ENCODE measurements at places on chromosomes 2 and 18.

DNA sequence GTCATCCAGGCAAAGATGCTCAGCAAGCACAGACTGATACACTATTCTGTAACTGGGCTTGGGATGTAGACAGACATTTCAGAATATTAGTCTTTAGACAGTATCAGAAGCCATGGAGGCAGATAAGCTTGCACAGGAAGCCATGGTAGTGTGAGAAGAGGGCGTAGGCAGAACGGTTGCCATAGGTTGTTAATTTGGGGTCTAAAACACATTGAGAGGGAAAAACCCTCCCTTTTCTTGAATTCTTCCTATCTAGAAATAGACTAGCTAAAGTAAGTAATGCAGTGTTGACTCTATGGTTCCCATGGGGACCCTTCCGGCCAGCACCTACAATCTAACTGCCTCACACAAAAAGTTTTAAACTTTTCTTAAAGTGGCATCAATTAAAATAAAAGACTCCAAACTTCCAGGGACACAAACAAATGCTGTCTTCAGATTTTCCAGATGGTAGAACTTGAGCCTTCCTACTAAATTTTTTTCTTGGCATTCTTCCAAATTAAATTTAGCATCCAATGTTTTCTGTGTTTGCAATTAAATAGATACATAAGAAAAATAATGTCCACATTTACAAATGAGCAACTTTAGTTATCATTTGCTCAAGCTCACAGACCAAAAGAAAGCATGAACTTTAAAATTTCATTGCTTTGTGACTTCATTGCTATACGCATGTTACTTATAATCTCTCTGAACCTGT is 1.9 kb downstream of the PRKRA start:
- DNase-seq: no peak

DNA sequence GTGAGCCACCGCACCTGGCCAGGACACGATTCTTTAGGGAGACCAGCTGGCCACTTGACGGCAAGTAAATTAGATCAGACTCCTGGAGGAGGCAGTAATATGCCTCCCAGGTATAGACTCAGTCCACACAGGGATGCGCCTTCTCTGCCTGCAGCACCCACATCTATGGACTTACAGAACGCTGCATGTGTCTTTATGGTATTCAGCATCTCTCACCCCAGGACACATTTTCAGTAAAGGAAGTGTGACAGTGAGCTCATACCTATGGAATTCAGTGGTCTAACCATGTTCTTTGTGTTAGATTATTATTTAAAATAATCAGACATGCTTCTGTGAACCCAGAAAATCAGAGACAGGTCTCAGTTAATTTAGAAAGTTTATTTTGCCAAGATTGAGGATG is 5.9 kb upstream of the NARS1 start:
- DNase-seq: no peak

GRCh38 chr2:184904991-184905390 is 306.7 kb downstream of the ZNF804A start:
- no peak for DNase-seq

GRCh38 chr2:194917519-194917918 is 739.5 kb upstream of the SLC39A10 start:
- DNase-seq: no peak

DNA sequence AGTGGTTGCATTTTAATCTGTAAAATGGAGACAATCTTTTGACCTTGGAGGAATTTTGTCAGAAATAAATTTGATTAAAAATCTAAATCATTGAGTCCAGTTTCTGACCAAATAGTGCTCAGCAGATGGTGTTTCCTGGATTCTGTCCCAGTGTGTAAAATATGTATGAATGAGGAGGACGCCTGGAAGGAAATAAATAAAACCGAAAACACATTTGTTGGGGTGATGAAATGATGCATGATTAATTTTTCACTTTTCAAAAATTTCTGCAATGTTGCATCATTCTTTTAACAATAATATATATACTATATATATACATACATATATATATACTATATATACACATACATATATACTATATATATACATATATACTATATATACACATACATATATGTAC is 261.1 kb upstream of the TRIB2 start:
- no peak for DNase-seq

- no peak for DNase-seq
Observed at GRCh38 chr2:109067631-109068125, 61.3 kb upstream of the SH3RF3 start.

DNA sequence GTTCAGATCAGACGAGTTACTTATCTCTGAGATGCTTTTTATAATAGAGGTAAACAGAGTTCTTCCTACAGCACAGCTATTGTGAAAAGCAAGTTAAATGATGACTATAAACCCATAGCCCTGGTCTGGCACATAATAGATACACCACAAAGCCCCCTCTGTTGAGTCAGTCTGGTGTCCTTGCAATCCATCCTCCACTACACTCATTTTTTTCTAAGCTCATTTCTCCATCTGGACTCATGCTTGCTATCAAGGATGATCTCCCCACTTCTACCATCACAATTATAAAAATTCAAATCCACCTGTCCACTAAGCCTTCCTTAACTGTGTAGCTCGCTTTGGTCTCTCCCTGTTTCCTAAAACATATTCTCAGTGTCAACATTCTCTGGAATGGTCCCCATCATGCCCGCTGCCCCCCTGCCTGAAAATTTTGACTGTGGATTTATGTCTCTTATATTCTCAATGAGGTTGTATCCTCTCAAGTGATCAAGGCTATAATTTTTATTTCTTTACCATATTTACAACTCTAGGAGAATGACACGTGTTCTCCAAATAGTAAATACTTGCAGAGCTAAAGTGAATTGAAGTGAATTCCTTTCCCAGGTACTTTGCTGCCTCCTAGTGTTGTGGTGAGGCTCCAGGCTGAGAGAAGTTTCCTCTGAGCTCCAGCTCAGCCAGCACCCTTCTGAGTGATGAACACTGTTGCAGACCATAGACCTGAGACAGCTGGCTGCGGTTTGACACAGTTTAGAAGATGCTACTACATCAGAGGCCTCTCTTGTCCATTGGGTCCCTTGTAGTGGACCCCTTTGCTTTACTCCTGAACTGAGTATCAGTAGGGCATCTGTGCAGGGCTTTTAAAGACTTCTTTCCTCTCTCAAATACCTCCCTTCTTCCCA is 108.7 kb downstream of the DPP10 start:
- DNase-seq: no peak

- no peak for DNase-seq
Observed at GRCh38 chr2:30732876-30733275, 74.4 kb downstream of the CAPN13 start.

- DNase-seq: no peak
Observed at GRCh38 chr2:10883066-10883465, 28.7 kb upstream of the KCNF1 start.

- no peak for DNase-seq
Observed at GRCh38 chr2:10584843-10585475, 104.8 kb downstream of the NOL10 start.

- DNase-seq: no peak
Observed at GRCh38 chr18:67583621-67584020, 67.1 kb upstream of the DSEL start.

GRCh38 chr2:195520671-195521155 is 136.3 kb upstream of the SLC39A10 start:
- DNase-seq: no peak

- DNase-seq: no peak
Observed at GRCh38 chr18:74173434-74173750, 25.1 kb downstream of the TIMM21 start.

GRCh38 chr2:105546628-105546974 is 147.8 kb upstream of the FHL2 start:
- DNase-seq: no peak

- no peak for DNase-seq
Observed at GRCh38 chr2:15059870-15060512, 427.5 kb downstream of the LRATD1 start.

DNA sequence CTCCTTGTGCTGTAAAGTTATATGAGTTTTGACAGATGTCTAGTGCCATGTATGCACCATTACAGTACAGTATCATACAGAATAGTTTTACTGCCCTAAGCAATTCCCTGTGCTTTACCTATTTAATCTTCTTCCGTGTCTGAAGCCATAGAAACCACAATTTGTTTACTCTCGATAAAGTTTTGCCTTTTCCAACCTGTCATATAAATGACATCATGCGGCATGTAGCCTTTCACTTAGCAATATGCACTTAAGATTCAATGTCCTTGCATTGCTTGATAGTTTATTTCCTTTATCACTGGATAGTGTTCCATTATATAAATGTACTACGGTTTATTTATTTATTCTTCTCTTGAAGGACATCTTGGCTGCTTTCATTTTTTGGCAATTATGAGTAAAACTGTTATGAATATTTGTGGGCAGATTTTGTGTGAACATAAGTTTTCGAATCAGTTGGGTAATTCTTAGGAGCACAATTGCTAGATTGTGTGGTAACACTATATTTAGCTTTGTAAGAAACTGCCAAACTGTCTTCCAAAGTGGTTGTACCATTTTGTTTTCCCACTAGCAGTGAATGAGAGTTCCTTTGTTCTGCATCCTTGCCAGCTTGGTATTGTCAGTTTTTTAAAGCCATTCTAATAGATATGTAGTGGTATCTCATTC is 136.8 kb upstream of the MAP3K20 start:
- no peak for DNase-seq

DNA sequence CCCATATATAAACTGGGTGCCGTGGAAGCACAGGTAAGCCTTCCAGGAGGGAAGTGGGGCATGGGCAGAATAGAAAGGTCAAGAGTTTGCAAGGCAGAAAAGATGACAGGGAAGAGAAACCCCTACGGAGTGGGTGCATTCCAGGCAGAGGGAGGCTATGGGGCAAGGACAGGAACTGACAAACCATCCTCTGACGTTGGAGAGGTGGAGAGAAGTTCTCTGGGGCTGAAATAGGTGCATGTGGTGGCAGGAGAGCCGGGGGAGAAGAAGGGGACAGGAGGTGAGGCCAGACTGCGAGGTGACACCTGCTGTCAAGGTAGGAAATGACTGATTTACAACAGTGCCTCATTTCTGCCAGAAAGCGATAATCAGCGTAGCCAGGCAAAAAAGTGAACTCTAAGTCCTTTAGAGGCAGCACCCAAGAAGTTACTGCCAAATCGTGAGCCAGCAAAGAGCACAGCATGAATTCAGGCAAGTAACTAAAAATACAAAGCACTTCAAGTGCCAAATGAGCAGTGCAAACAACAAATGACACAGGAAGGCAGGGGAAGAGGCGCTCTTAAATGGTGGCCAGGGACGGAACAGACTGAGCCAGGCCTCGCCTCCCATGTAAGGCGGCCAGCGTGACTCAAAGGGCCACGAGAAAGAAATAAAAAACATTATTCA is 113.3 kb upstream of the ACVR1C start:
- no peak for DNase-seq

GRCh38 chr18:78196280-78196679 is 783.3 kb upstream of the SALL3 start:
- no peak for DNase-seq

- DNase-seq: no peak
Observed at GRCh38 chr2:46832543-46832942, 83.1 kb downstream of the MCFD2 start.

- no peak for DNase-seq
Observed at GRCh38 chr18:58324824-58325480, 280.9 kb downstream of the NEDD4L start.

DNA sequence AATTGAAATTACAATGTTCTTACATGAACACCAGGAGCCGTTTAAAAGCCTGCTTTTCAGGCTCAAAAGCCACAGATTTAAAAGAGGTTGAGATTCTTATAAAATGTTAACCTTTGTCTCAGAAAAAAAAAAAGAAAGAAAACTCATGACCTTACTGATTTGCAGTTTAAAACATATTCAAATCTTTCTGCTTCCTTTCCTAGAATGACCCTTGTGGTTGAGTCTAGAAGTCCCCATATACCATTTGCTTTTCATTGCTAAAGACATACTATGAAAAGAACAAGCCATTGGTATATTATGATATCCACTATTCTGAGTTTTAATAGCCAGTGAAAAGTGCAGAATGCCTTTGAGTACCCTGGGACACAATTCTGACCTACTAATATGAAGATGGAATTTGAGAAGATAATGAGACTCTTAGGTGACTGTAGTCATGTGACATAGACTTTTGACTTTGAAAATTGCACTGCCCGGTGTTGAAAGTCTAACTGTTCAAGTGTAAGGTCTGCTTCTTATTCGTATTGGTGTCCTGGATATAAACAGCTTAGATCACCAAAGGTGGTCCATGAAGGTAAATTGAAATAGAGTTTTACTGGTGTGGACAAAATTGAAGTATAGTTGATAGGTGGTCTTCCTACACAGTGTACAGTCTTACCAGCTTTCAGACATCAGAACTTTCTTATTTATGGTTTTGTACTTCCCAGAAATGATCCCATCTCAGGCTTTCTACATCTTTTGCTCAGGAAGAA is 117.0 kb downstream of the DOCK10 start:
- DNase-seq: no peak

DNA sequence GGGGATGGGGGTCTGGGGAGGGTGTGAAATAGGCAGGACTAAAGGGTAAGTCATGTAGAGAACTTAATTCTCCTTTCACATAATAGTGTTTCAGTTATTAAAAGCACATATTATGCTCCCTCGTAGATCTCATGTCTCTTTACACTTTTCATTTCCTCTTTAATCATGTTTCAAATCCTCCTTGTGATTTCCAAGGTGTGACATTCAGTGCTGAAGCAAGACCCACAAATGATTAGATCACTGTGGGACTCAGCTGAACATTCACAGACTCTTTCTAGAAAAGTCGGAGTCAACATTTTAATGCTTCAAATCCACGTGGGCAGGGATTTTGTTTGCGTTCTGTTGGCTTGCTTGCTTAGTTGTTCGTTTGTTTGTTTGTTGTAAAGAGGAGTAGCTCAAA is 34.7 kb upstream of the CALCRL start:
- DNase-seq: no peak

DNA sequence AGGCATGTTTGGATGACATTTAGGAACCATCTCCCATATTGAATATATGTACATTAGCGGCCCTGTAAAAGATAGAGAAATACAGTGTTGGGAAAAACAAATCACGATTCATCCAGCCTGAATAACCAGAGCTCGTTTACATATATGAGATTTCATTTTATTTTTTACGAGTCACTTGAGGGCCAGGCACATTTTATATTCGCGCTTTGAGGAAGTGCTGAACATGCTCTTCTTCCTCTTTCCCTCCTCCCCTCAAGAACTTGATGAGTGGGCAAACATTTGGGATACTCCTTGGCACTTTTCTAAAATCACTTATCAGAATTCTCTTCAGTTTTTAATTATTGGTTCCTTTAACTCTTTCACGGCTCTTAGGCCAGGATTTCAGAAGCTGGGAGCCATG is 268.0 kb upstream of the TANK start:
- no peak for DNase-seq

GRCh38 chr2:72131916-72132841 is 15.5 kb downstream of the CYP26B1 start:
- DNase-seq: no peak

DNA sequence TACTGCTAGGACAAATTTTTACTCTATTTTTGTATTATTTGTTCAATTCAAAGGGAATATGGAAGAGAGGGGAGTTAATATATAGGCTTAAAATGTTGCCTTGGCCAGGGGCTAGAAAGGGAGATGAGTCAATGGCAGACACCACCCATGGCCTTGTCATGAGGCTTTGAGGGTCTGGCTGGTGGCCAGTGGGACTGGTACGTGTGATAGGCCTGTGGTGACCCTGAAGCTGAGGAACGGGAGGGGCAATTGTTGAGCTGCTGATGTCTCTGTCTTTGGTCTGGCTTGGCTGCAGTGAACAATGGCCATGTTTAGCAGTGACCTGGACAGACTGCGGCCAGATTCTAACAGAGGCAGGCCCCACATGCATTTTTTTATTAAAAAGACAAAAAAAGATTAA is 18.5 kb downstream of the GKN1 start:
- DNase-seq: no peak

GRCh38 chr18:13619505-13620205 is 106.7 kb downstream of the FAM210A start:
- DNase-seq: no peak

- no peak for DNase-seq
Observed at GRCh38 chr2:230694241-230694640, 18.4 kb upstream of the CAB39 start.

Measured in stimulated activated CD8-positive, alpha-beta memory T cell treated with anti-CD3 and anti-CD28 coated beads, Interleukin-7, amount 100 ng/mL, for 24 hours (primary cell).